Stimulated activated CD8-positive, alpha-beta memory T cell treated with anti-CD3 and anti-CD28 coated beads, Interleukin-4, amount 100 ng/mL, for 1 hour (primary cell): ENCODE measurements at places on chromosomes 3 and 15.
A peak's percentile ranks its signal among the peaks of the same experiment; 100 is the strongest.

DNA sequence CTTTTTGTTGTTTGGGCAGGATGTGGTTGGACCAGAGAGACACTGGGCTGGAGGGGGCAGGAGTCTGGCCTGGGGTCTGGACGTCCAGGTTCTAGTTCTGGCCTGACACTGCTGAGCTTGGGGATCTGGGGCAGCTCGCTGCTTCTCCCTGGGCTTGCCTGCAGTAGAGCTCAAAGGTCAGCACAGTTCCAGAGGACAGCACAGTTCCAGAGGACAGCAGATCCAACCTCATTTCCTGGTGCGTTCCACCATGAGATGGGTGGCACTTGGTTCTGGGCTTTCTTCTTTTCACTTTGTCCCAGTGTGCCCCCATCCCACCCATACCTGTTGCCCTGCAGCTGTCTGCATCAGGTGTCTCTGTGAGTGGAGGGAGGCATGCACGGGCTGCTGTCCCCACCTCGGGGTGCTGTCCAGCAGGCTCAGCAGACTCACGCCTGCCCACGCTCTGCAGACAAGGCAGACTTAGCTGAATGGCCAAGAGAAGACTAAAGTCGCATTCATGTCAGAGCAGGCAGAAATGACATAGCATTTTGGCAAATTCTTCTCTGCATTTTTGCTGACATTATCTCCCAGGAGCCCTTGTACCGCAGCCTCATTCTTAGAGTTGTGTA, 16.7 kb downstream of the CACNA2D3 start:
- DNase-seq, result no peak

GRCh38 chr3:123321806-123322205, 120.1 kb downstream of the SEC22A start:
- no peak for DNase-seq

GRCh38 chr3:65521032-65521431, 517.7 kb downstream of the MAGI1 start:
- DNase-seq, result no peak

- no peak for DNase-seq
Observed at GRCh38 chr15:42151141-42151561, 5.3 kb downstream of the PLA2G4F start.

GRCh38 chr15:51251556-51251955, 86.8 kb downstream of the CYP19A1 start:
- no peak for DNase-seq

- DNase-seq, result no peak
Observed at GRCh38 chr15:84915606-84915958, 31.1 kb downstream of the SLC28A1 start.

DNA sequence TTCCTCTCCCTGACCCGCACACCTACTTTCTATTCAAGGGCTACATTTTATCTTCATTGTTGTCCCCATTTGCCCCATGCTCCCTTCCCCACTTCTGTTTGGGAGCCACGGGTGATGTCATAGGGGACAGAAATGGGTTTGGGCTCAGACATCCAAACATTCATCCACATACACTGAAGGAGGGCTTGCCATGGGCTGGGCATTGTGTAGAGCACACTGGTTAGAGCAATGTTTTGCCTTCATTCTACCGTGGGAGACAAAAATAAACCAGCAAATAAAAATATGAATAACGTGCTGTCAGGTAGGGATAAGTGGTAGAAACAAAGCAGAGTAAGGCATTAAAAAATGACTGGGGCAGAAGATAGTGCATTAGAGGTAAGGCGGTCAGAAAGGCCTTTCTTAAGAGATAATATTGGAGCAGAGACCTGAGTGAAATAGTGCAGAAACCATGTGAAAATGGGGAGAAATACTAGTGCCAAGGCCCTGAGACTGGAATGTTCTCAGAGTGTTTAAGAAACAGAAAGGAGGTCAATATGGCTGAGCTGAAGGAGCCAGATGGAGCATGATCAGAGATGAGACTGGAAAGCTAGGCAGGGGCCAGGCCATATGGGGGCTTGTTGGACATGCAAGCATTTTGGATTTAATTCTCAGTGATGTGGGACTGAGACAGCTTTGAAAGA, 40.9 kb upstream of the CLSTN2 start:
- no peak for DNase-seq

GRCh38 chr15:80567721-80568157, 127.4 kb upstream of the ABHD17C start:
- no peak for DNase-seq

GRCh38 chr3:179765396-179765795, 112.6 kb downstream of the USP13 start:
- DNase-seq, result no peak

DNA sequence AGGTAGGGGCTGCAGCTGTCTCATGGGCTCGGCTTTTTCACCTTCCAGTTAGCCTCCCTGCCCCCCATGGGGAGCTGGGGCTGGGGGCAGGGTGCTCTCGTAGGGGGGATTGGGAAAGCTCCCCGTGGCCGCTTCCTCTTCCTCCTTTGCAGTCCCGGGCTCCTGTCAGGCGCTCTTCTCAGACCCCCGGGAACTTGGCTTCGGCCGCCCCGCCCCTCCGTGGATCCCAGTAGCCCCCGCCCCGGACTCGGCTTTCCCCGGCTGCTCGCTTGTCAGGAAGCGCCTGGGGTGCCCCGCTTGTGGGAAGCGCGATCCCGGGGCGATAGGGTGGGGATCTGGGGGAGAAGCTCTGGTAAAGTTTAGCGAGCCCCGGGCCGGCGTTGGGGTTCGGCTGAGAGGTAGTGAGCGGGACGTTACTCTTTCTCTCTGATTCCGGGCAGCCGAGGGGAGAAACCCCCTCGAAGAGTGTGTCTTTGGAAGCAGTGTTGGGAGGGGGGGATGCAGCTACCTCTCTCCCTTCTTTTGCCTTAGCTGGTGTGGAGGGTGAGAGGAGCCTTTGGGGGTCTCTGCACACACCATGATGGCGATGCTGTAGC, 611 bp downstream of the PIAS1 start:
- DNase-seq, result peak; percentile 3
